ENCODE measurements at places on chromosomes 1 and 21. TPM values are rescaled to one million over a fixed set of nuclear protein-coding genes. Genes with fewer than 3 reads are reported as not detected.

RPL22 gene
- total RNA-seq: 121 TPM

ATP1A4 gene
- not detected for total RNA-seq

HLCS gene
- total RNA-seq: 49.8 TPM

RHCE gene
- total RNA-seq: 1.0 TPM

CFAP141 gene
- total RNA-seq: not detected

OR2T6 gene
- not detected for total RNA-seq

PLCH2 gene
- total RNA-seq: 0.53 TPM

CFHR1 gene
- total RNA-seq: 1.6 TPM

CNST gene
- total RNA-seq: 27.5 TPM

AMY1C gene
- not detected for total RNA-seq

KCNAB2 gene
- total RNA-seq: 7.6 TPM

SMCP gene
- total RNA-seq: not detected

TOE1 gene
- 7.8 TPM for total RNA-seq

PROX1 gene
- total RNA-seq: 0.07 TPM

SYNC gene
- total RNA-seq: 44.2 TPM

FCRL5 gene
- not detected for total RNA-seq

Measured in smooth muscle cell of the pulmonary artery (primary cell).